ENCODE measurements at places on chromosomes 11 and 22.

DNA sequence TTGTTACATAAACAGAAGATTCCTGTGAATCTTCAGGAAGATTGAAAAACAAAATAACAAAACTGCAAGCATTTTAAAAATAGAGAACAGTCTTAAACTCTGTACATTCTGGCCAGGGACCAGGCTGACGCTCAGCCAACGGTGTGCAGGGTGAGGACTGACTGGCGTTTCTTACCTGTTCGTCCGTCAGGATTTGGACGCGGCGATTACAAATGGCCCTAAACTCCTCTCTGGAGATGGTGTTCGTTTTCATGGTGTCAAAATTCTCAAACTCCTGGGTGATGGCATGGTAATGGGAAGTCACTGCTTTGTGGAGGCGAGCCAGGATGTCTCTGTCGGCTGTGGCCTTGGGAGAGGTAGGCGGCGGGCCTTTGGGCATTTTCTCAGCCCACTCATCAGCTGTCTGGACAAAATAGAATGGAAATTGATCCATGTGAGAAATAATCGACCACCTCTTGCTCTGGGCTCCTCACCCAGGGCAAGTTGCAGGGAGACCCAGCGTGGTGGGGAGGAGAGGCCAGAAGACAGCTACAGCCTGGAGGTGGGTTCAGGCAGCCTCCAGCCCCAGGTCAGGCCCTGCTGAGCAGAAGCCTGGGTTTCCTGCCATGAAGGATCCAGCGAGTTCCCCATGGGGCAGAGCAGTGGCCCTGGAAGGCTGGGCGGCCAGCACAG, 143.0 kb downstream of the MPPED1 start:
- no peak for DNase-seq

DNA sequence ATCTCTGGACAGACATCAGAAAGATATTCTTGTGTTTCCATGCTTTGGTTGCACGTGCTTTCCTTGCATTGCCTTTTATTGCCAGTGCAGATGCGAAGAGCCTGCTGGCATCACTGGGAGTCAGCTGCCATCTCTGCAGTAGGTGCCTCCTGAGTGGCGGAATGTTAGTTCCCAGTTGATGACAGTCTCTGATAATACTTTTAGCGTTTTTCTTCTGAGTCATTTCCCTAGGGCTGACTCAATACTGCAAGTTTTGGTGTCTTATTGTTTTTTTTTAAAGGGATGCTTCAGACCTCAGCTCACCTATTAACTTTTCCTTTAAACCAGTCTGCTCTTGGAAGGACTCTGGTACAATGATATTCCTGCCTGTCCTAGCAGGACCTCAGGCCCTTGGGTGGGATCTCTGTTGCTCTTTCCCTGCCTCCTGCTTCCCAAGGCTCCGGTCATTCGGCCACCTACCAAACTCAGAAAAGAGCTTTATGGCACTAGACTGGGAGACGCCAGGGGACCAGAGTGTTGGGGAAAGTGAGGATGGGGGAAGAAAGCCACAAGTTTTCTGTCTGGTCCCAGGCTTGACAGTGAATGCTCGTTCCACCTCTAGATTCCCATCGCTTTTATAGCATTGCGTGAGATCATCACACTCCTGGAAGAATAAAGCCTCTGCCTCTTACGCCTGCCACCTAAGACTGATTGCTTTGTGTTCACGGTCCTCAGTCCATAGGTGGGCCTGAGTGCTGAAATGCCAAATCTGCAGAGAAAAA, 308.7 kb downstream of the DDX10 start:
- DNase-seq, result no peak

DNA sequence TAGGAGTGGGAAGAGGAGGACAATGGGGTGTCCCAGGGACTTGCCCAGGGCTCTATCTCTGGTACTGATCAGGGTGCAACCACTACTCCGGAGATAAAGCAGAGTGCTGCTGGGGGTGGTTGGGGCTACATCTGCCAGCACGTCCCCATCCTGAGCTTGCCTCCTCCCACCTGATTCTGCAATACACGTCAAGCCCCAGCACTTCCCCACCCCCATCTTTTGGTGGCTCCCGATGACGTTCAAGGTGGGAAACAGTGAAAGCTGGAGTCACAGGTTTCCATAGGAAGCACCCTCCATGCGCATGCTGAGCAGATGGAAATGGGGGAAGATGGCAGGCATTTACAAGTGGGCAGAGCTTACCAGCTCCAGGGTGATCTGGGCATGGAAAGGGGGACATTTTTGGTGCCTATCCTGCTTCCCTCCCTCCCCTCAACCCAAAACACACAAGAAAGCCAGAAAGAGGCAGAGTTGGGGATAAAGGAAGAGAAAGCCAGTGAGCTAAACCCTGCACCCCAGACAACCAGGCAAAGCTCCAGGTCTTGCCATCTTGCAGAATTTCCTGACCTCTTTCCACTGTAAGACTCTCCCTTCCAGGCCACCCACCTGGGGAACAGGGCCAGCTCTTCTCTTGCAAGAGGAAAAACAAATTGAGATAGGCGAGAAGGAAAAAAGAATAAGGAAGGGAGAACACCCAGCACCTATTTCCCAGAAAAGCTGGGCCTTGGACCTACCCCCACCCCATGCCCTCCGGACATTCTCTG, 15.8 kb downstream of the SYT7 start:
- DNase-seq, result no peak

- no peak for DNase-seq
Measured at GRCh38 chr11:99554232-99554903, 533.6 kb downstream of the CNTN5 start.

DNA sequence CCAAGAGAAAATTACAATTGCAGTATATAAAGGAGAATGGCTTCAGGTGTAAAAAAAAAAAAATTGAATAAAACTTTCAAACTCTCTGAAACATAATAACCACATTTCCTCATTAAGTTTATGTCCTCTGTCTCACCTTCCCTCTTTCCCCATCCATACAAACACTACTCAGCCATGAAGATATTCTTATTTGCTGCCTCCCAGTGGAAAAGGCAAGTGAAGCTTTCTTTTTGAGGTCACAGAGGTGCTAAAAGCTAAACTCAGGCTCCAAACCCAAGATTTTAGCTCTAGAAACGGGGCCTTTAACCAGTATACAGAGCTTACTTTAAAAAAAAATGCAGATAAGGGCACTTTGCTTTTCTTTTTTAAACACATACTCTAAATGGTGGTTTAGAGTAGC, 1568.5 kb downstream of the FAM181B start:
- DNase-seq, result no peak

GRCh38 chr11:79200398-79201070, 240.3 kb downstream of the TENM4 start:
- no peak for DNase-seq

DNA sequence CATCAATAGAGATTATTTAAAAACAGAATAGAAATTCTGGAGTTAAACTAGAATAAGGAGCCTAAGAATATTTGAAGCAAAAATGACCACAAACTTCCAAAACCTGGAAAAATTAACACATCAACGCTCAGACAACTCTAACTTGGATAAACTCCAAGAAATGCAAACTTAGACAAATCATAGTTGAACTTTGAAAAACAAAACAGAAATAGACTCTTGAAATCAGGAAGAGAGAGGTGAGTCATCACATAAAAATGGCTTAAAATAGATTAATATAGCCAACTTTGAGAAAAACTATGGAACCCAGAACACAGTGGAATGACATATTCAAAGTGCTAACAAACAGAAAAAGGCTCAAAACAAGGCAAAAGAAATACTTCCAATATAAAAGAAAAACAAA, 974.2 kb downstream of the JRKL start:
- DNase-seq, result no peak

GRCh38 chr11:134580610-134580975, 168.6 kb upstream of the B3GAT1 start:
- DNase-seq, result no peak

Data from CD4-positive, alpha-beta T cell treated with Interleukin-1 beta for 1 hour (primary cell).